ENCODE measurements at places on chromosomes 16 and 17. TPM values are rescaled to one million over a fixed set of nuclear protein-coding genes. Genes with fewer than 3 reads are reported as not detected.

FA2H gene
- total RNA-seq, result 64.5 TPM

RAMP2 gene
- 5.0 TPM for total RNA-seq

INTS2 gene
- total RNA-seq, result 9.2 TPM

- no peak for DNase-seq
Measured at GRCh38 chr17:39562395-39562794, 45.3 kb downstream of the NEUROD2 start.

DNA sequence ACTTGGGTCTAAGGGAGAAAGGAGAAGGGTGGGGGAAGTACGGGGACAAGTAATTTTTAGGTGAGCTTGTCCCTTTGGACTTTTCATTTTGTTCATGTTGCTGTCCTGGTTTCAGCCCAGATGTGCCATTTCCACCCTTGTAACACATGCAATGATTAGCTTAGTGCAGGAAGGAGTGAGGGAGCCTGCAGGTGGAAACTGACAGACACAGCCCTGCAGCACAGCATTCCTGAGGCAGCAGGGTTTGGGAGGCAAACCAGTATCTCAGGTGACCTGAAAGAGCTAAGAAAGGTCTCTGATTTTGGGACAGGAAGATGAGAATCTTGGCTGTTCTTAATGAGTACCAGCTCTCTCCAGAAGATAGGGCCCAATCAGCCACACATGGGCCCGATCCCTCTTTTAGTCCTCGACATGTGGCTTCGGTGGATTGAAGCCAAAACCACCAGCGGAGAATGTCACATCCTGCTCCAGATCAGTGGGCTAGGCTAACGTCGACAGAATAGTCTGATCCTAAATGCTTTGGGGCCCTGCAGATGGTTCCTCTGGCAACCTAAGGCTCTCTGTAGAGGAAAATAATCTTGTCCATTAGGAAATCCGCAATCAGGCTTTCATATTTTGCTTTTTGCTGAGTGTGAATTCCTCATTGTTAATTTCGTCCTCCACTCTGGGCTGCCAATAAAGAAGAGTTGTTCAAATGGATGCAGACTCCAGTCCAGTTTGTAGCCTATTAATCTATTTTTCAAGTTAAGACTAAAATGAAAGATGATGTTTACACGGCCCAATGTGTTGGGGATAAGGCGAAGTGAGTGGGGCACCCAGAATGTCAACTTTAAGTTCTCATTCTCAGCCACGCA, 3.8 kb upstream of the RNF157 start:
- no peak for DNase-seq

- no peak for DNase-seq
Measured at GRCh38 chr17:80783971-80784370, 207.7 kb upstream of the CHMP6 start.

- DNase-seq, result no peak
Measured at GRCh38 chr17:338442-339192, 14.0 kb downstream of the RPH3AL start.
